ENCODE measurements at places on chromosomes 2 and 18.

GRCh38 chr2:181070119-181070835 is 89.9 kb downstream of the UBE2E3 start:
- no peak for DNase-seq

DNA sequence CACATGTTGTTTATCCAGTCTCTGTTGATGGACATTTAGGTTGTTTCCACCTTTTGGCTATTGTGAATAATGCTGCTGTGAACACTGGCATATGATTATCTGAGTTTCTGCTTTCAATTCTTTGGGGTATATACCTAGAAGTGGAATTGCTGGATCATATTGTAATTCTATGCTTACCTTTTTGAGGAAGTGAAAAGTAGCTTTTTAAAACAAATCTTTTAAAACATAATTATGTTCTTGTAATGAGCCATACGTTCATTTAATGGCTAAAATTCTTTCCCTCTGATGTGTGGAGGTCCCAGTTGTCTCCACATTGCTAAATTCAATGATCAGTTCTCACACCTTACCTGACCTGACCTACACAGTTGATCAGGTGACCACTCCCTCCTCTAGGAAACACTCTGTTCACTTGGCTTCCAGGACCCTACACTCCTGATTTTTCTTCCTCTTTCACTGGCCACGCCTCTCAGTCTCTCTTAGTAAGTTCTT is 27.8 kb upstream of the SERTAD2 start:
- DNase-seq, result no peak

DNA sequence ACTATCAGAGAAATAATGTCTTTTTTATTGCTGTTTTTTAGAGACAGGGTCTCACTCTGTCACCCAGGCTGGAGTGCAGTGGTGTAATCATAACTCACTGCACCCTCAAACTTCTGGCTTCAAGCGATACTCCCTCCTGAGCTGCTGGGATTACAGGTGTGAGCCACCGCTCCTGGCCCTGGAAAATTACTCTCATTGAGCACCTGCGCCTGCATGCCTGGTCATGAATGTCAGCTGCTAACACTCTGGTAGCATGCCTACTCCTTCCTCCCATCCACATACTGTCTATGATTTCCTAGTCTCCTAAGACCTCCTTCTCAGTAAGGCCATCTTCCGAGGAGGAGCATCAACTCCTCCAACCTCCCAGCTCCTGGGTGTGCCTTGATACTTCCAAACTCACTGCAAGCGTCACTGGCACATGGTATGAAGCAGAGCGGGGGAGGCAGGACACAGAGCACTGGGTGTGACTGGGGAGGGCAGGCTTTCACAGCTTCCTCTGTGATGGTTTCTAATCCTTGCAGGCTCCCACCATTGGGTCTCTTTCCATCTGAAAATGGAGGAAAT is 1.6 kb upstream of the MAP2 start:
- peak; percentile 63 for DNase-seq

DNA sequence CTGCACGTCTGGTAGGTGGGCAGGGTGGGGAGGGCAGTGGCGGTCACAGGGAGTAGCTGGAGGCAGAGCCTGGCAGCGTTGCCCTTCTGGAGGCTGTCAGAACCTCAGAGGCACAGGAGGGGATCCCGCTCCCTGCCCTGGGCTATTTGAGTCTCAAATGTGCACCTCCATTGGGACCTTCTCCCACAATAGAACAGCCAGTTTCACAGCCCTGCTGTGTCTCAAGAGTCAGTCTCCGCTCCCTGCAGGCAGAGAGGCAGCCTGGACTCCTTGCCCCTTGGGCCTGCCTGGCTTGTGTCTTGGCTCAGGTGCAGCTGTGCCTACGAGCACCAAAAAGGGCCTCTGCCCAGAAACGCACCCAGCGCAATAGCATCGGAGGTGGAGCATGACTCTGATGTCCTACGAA is 57.4 kb downstream of the FAM168B start:
- no peak for DNase-seq

DNA sequence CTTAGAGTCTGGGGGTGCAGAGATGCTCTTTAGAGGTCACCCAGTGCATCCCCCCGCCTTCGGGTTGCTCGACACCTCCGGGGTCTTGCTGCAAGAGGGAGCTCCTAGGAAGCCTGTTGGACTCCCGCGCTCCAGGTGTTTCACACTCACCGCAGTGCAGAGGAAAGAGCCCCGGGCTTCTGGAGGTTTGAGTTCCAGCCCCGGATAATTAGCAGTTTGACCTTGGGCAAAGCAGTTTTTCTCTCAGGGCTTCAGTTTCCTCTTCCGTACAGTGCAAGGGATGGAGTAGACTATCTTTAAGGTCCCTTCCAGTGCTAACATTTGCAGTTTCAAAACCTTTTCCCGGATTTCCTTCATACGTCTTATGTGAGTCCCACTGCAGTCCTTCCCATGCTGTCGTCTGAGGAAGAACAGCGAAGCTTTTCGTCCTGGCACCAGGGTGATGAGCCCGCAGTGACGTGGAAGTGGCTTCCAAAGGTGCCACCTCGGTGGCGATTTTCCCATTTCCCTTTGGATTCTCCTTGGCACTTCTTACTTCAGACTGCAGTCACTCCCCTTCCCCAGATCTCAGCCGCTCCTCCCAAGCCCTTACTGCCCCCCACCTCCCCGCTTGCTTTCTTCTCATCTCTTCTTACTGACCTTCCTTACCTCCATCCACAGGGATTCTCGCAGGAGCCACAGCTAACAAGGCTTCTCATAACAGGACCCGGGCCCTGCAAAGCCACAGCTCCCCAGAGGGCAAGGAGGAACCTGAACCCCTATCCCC is 585 bp downstream of the PNKD start:
- DNase-seq, result no peak

GRCh38 chr18:32096946-32097345 is 5.3 kb downstream of the RNF138 start:
- DNase-seq, result no peak

GRCh38 chr2:117968722-117969121 is 45.1 kb downstream of the CCDC93 start:
- no peak for DNase-seq

- no peak for DNase-seq
These were observed 12.9 kb upstream of the TEX51 start for GRCh38 chr2:126885751-126886210.

GRCh38 chr2:53842891-53843290 is 16.9 kb downstream of the GPR75 start:
- no peak for DNase-seq

GRCh38 chr2:166768393-166769123 is 119.7 kb upstream of the XIRP2 start:
- DNase-seq, result no peak

DNA sequence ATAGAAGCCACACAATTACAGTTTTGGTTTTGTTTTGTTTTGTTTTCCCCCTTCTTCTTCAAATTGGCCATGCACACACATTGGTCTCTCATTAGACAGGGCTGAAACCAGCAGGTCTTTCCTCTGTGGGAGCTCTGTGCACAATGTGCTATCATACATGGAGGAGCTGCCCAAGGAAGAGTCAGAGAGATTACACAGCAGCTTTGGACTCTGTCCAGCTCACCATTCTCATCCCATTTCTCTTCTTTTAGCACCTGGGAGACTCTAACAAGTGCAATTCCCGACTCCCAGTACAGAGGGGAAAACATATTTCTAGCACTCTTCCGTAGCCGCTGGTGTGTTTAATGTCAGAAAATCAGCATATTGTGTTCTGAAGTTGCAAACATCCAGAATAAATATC is 29.4 kb downstream of the POU3F3 start:
- DNase-seq, result no peak

GRCh38 chr2:165448406-165448805 is 21.1 kb upstream of the CSRNP3 start:
- DNase-seq, result no peak

GRCh38 chr2:66507673-66508201 is 72.8 kb downstream of the MEIS1 start:
- DNase-seq, result no peak

- DNase-seq, result no peak
These were observed 19.5 kb upstream of the DCDC2C start for GRCh38 chr2:3683748-3684454.

- DNase-seq, result no peak
These were observed 15.2 kb downstream of the EML4 start for GRCh38 chr2:42184346-42184745.

GRCh38 chr2:181076658-181077057 is 96.3 kb downstream of the UBE2E3 start:
- DNase-seq, result no peak

DNA sequence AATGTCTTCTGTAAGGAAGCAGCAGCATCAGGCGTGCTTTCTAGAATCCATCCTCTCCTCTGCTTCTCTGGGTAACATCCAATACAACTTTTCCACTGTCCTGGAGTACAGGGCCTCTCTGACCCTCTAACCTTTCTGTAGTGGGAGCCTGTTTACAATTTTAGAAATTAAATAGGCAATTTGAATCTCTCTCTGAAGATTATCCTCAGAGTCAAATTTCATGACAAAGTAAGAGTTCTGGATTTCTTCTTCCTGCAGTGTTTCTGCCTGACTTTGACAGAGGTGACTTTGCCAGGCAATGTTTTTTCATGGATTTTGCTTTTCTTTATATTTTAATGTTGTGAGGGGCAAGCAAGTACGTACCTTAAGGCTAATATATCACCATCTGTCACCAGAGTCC is 558.4 kb downstream of the PARD3B start:
- no peak for DNase-seq

GRCh38 chr2:226312155-226312554 is 487.5 kb downstream of the IRS1 start:
- DNase-seq, result no peak

DNA sequence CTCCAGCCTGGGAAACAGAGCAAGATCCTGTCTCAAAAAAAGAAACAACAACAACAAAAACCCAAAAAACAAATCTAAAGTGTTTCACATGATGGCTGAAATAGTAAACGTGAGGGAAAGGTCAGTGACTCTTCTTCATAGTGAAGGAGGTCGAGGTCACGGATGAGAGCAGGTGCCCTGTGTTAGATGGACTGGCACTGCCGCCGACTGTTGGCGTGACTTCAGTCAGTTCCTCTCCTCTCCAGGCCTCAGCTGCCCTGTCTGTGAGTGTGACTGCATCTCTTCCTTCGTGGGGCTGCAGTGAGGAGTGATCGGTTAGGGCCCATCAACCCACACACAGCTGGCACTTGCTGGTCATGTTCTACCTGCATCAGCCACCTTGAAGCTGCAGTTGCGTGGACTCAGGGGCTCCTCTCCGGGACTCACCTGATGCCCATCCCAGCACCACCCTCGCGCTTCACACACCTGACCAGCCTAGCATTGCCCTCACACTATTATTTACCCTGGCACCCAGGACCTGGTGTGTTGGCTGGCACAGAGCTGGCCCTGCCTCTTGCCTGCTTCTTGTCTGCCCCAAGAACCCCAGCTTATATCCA is 30.1 kb upstream of the TMEM87B start:
- no peak for DNase-seq

GRCh38 chr2:53576166-53576565 is 191.4 kb upstream of the CHAC2 start:
- no peak for DNase-seq

GRCh38 chr2:1864981-1865421 is 120.7 kb upstream of the PXDN start:
- DNase-seq, result no peak

GRCh38 chr2:204840504-204840903 is 295.2 kb downstream of the PARD3B start:
- no peak for DNase-seq

DNA sequence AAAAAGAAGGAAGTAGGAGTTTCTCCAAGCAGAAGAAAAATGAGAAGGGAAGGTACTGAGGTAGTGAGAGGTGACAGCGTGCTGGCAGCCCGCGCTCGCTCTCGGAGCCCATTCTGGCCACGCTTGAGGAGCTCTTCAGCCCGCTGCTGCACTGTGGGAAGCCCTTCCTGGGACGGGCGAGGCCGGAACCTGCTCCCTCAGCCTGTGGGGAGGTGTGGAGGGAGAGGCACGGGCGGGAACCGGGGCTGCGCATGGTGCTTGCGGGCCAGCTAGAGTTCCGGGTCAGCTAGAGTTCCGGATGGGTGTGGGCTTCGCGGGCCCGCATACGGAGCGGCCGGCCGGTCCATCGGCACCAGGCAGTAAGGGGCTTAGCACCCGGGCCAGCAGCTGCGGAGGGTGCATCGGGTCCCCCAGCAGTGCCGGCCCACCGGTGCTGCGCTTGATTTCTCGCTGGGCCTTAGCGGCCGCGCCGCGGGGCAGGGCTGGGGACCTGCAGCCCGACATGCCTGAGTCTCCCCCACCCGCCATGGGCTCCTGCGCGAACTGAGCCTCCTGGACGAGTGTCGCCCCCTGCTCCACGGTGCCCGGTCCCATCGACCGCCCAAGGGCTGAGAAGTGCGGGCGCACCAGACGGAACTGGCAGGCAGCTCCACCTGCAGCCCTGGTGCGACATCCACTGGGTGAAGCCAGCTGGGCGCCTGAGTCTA is 11.1 kb upstream of the CYS1 start:
- DNase-seq, result no peak

GRCh38 chr18:58095222-58095621 is 51.2 kb downstream of the NEDD4L start:
- DNase-seq, result no peak

DNA sequence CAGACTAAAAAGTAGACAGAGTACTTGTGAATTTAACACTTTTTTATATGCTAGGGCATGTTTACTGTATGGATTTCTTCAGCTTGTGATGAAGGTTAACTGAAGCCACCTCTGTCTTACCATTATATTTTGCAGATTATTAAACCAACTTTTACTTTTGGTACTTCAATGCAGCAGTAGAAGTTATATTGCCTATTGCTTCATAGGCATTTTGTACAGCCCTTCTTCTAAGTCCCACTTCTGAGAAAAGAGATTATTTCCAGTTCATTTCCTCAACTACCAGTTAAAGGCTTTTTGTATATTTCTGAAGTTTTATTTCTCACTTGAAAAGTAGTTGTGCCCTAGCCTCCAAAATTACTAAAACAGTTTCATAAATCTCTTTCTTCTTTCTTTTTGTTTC is 256.4 kb upstream of the FBXO11 start:
- no peak for DNase-seq

DNA sequence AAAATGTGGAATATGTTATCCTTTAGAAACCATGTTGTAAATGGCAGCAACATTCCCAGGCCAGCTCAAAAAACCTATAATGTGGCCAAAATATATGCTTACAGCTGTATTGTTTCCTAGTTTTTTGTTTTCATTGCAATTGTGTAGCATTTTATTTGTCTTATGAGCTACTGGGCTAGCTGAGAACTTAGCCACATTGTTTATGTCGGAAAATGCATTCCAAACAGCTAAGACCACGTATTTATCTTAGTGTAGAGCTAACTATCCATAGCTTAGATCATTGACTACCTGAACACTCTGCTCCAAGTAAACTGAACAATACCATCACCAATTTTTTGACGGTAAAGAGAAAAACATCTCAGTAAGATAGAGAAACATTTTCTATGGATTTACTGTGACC is 38.4 kb downstream of the METAP1D start:
- no peak for DNase-seq

- peak; percentile 68 for DNase-seq
These were observed 996 bp downstream of the TGFBRAP1 start for GRCh38 chr2:105328281-105329196.

All from SHP77 (cell line).